SW480 (cell line): ENCODE measurements at places on chromosomes 2 and 18.

GRCh38 chr2:101398116-101398821, 11.0 kb upstream of the CREG2 start:
- DNase-seq, result no peak

DNA sequence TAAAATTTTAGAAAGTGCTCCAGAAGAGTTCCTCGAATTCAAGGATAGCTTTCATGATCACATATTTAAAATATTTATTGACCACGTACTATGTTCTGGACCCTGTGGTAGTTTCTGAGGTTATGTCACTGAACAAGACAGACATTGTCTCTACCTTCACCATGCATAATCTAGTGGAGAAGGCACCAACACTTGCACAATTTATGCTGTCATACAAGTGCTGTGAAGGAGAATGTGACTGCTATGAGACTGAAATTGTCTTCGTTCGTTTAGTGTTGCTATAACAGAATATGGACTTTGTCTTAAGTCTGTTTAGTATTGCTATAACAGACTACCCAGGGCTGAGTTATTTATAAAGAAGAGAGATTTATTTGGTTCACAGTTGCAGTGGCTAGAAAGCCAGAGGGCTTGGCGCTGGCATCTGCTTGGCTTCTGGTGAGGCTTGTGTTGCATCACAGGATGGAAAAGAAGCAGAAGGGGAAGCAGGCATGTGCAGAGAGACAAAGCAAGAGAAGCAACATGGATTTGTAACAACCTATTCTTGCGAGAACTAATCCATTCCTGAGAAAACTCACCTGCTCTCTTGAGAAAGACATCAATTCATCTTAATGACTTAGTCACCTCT, 50.0 kb upstream of the RFX8 start:
- no peak for DNase-seq

- DNase-seq, result no peak
Observed at GRCh38 chr2:65186093-65186868, 41.4 kb upstream of the ACTR2 start.

DNA sequence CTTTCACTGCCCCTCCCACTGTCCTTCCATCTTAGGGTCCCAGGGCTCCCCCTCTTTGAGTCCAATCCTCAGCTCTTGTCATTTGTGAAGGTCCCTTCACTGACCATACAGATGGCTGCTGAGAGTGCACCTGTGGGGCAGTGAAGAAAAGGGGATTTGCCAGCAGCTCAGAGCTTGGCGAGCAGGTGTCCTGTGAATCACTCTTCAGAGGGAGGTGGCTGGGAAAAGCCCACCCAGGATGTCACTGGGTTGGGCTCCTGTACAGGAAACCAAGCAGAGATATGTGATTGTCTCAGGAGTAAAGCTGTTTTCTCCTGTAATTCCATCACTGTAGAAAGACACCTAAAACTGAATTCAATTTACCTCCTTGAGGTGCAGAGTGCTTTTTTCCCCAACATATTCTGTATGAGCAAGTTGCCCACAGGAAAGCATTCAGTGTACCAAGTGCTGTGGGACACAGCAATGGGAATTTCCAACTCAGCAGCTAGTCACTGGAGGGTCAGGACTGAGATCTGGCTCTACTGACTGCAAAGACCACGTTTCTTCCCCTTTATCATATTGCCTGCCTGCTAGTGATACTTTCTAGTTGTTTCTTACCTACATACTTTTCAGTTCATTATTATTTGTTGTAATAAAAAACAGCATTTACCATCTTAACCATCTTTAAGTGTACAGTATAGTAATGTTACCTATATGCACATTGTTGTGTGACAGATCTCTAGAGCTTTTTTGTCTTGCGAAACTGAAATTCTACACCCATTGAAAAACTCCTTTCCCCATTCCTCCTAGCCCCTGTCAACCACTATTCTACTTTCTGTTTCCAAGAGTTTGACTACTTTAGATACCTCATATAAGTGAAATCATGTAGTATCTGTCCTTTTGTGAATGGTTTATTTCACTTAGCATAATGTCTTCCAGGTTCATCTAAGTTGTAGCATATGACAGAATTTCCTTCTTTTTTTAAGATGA, 239.1 kb downstream of the TSN start:
- DNase-seq, result no peak
